Fibroblast of villous mesenchyme (primary cell): ENCODE measurements at places on chromosomes 7 and 10. TPM values are rescaled to one million over a fixed set of nuclear protein-coding genes. Genes with fewer than 3 reads are reported as not detected.
A peak's percentile ranks its signal among the peaks of the same experiment; 100 is the strongest.

- DNase-seq: no peak
Observed at GRCh38 chr10:79942261-79943185, 6.4 kb downstream of the SFTPD start.

DNA sequence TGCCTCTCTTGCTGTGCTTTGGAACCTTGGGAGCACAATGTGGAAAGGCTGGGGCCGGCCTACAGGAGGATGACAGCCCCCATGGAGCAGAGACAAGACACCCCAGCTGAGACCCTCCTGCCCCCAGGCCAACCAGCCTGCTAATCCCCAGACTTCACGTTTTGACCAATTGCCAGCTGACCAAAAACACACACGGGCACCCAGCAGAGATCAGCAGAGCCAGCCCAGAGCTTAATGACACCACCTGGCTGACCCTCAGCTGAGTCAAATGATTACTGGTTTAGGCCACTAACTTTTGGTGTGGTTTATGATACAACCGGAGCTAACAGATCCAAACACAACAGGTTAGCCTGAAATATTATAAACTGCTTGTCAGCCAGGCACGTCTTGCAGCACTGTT, 111.2 kb upstream of the KIF5B start:
- no peak for DNase-seq

DNA sequence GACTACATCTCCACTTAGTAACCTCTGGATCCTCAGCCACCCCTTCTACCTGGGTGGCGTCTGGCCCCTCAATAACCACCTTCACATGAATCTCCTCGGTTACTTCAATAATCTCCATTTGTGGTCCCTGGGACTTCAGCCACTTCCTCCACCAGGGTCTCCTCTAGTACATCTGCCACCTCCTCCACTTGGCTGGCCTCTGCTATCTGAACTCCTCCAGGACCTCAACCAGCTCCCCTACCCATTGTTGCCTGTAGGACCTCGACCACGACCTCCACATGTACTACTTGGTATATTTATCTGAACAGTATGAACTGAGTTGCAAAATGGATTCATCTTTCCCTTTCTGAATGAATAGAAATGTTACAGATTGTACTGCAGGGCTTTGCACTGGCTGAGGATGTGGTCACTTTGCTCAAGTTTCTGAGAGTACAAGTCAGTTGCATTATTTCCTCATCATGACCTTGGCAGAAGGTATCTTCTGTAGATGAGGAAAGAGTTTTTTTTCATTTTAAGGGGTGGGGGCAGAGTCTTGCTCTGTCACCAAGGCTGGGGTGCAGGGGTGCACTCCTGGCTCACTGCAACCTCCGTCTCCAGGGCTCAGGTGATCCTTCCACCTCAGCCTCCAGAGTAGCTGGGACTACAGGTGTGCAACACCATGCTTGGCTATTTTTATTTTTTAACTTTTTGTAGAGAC, 36.0 kb downstream of the MAT1A start:
- DNase-seq: no peak

DNA sequence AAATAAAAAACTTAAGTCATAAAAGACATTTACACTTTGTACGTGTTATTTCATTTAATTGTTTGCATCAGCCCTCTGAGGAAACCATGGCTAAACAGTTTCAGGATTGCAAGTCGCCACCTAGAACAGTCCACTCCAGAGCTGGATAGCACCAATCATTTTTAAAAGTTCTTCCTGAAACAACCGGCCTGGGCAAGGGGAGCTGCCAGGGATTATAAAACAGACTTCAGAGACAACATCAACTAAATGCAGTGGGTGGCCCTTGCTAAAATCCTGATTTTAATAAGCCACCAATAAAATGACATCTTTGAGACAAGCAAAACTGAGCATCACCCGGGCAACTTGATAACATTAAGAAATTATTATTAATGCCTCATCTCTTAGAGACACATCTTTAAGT, 13.5 kb downstream of the DLG5 start:
- DNase-seq: no peak

DNA sequence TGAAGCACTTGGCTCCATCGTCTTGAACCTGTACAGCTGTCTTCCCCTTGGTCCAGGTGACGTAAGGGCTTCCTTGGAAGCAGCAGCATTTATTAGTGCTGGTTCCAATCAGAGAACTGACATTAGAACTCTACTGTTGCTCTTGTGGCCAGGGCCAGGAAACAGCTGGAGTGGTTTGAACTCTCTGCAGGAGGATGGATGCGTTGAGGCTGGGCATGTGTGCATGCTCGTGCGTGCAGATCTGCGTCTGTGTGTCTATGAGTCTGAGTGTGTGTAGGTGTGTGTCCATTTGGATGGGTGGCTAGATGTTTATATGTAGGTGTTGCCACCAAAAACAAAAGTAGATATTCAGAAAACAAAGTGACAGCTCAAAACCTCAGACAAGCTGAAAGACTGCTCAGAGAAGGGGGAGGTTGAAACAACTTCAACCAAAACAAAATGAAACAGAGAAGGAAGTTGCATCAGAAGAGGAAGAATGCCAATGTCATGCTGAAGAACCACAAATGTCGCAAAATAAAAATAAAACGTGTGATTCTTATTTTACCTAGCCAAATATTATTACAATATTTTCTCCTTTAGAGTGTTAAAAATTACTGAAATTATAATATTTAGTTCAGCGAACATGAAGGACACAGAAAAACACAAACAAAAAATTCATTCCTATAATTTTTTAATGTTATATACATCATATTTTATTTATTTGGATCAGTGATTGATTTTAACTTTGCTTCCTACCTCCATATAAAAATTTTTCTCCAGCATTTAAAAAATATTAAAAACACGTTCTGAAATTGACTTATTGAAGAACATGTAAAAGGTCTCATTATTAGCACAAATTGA, 96.1 kb upstream of the MKLN1 start:
- peak; percentile 79 for DNase-seq

The TPST1 gene
- total RNA-seq: 131 TPM in 2 replicates

- DNase-seq: peak; percentile 96
Observed at GRCh38 chr7:46764100-46764936, 817.6 kb downstream of the TNS3 start.

GRCh38 chr10:102596506-102596971, 47.7 kb upstream of the TRIM8 start:
- peak; percentile 60 for DNase-seq

- no peak for DNase-seq
Observed at GRCh38 chr7:114784177-114784576, 137.7 kb upstream of the MDFIC start.

The ANXA8 gene
- total RNA-seq: 3.9 and 7.4 TPM in 2 replicates

DNA sequence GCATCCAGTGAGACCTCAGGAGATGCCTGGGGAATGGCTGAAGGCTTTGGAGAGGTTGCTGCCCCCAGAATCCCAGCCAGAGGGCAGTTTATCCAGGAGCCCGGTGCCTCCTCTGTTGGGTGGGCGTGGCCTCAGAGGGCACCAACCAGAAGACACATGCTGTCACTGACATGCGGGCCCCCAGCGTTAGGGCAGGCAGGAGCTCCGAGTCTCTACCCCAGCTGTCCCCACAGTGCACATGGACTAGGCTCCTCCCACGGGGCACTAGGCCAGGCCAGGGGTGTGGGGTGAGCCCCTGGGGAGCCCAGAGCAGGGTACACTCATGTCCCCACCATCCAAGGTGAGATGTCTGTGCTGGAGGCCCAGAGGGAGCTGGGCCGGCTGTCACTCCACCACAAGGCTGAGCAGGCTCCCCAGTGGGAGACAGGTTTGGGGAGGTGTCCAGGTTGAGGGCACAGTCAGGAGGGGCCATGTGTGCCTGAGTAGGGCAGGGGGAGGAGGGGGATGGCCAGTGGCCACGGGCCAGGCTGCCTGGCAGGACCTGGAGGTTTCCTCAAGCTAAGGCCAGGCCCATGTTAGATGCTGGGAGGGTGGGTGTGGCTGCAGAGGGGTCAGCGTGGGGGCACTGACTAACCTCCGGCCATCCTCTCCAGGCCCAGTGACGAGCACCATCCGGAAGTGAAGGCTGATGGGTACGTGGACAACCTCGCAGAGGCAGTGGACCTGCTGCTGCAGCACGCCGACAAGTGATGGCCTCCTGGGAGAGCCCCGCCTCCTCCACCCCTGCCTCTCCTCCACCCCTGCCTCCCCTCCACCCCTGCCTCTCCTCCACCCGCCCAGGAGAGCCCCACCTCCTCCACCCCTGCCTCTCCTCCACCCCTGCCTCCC, 131.3 kb downstream of the FAM53B start:
- peak; percentile 52 for DNase-seq
